Stimulated activated CD8-positive, alpha-beta memory T cell treated with anti-CD3 and anti-CD28 coated beads, Interleukin-4, amount 100 ng/mL, for 24 hours (primary cell): ENCODE measurements at places on chromosomes 3 and 15.

DNA sequence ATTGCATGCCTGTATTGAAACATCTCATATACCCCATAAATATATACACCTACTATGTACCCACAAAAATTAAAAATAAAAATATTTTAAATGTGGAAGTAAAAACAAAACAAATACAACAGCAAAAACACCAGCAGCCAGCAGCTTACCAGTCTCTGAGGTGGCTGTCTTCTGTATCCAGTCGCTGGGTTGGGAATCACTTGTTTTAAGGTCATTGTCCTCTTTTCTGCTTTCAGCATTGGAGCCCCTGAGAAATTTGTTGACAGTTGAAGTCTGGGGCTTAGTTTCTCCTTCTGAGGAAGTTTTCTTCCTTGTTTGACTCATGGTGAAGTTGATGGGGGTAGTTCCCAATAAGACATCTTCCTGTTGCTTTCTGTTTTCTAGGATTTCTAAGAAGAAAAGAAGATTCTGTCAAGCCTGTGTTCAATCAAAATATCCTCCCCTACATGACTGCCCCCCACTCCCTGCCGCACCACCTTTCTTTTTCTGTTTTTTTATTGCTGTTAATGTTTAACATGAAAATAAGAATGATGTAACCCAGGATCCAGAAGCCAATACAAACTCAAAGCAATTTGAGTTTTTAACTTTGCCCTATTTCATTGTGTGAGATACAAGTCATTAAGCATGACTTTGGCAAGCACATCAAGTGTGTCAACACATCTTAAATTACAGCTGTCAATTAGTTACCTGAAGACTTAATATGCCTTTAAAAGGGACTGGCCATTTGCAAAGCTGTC is at the start of gene LRRC31:
TSS of gene LRRC31 (minus strand) at position 452 of the 737 bp plus-strand sequence. CDS start at position 324, 128 bp downstream.
- no peak for DNase-seq

- DNase-seq = no peak
Measured at GRCh38 chr3:87461036-87461435, 184.7 kb upstream of the POU1F1 start.

DNA sequence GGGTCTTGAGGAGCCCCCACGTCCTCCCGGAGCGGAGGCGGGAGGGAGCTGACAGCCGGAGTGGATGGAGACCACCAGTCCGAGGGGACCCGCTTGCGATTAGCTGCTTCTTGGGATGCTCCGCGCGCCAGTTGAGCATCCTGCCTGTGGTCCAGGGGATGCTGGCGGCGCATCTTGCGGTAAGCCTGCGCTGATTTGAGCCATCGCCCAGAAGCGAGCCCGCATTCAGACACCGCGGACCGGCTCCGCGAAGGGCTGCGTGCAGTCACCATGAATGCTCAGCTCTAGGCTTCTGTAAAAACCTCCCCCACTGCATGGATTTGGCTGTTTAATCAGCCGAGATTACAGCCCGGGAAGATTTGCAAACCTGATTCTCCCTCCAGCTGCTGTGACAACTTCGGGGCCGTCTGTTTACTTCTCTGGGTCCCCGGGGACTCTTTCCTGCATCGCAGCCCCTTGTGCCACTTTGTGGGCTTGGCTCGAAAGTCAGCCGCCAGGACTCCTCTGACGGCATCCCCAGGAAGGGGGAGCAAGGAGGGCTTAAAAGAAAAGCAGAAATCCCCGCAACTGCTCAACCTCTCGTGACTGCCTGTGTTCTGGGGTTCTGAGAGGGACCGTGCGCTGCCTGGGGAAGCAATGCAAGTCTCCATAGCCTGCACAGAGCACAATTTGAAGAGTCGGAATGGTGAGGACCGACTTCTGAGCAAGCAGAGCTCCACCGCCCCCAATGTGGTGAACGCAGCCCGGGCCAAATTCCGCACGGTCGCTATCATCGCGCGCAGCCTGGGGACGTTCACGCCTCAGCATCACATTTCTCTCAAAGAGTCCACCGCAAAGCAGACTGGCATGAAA is 171.1 kb downstream of the KCNAB1 start:
- no peak for DNase-seq

GRCh38 chr15:66587749-66588148 is 22.0 kb upstream of the LCTL start:
- DNase-seq = no peak

GRCh38 chr3:67995206-67995605 is 340.8 kb upstream of the SUCLG2 start:
- DNase-seq = no peak

GRCh38 chr3:160455846-160456245 is 6.3 kb upstream of the TRIM59 start:
- DNase-seq = no peak

- peak; percentile 38 for DNase-seq
Measured at GRCh38 chr15:28942046-28942445, 56.3 kb downstream of the APBA2 start.

DNA sequence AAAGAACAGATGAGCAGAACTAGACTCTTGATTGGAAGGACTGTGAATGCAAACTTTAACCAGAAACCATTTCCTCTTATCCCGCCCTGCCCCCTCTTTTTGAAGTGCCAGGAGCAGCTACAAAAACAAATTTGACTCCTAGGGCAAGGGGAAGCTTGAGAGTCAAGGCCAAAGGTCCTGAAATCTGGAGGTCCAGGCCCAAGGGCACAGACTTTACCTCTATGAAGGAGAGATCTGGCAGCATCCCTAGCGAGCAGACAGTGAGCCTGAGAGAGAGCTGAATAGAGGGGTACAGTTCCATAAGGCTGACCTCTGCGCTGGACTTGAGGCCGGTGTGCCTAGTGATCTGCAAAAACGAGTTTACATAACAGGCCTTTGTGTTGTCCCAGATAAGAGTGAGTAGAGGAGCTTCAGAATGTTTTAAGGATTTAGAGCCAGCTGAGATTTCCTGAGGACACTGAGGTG is 5.1 kb downstream of the RAB43 start:
- no peak for DNase-seq

GRCh38 chr3:195768414-195768813 is 43.3 kb downstream of the MUC4 start:
- no peak for DNase-seq

- no peak for DNase-seq
Measured at GRCh38 chr3:53941184-53941583, 49.5 kb upstream of the SELENOK start.

DNA sequence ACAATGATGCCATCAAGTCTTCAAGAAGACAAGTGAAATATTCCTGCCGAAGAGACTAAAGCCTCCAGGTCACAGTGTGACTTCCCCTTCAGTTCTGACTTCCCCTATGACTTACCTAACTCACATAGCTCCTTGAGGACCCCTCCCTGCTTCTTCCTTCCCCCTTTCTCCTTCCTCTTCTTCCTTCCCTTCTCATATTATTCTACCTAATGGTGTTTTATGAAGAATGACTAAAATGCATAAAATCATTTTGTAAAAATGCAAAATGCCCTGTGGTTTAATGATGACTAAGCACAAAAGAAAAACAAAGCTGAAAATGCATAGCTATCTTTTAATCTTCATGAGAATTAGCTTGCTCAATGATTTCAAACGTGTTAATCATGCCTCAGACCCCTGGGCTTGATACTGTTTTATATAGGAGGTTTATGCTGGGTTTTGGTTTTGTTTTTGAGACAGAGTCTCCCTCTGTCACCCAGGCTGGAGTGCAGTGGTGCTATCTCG is 26.1 kb upstream of the TM4SF4 start:
- no peak for DNase-seq

GRCh38 chr3:177185035-177185574 is 12.2 kb downstream of the TBL1XR1 start:
- no peak for DNase-seq

DNA sequence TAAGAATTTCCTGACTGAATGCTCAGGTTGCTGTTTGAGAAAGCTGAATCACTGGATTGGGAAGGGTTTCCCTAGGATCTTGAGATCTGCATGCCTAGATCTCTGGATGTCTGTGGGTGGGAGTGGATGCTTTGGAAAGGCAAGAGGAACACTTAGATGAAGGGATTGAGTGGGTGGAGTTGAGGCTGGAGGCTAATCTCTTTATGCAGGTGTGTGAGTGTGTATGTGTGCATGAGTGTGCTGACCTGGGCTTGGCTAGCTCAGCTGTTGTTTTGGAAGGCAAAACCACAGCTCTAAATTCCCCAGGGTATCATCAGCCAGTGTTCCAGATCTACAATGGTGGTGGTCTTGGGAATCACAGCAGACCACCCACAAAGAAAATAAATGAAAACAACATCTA is 60.5 kb downstream of the CLDN1 start:
- no peak for DNase-seq
